ENCODE measurements at places on chromosomes 1 and 21.

GRCh38 chr1:225813214-225813964 is 3.5 kb downstream of the EPHX1 start:
- no peak for DNase-seq

DNA sequence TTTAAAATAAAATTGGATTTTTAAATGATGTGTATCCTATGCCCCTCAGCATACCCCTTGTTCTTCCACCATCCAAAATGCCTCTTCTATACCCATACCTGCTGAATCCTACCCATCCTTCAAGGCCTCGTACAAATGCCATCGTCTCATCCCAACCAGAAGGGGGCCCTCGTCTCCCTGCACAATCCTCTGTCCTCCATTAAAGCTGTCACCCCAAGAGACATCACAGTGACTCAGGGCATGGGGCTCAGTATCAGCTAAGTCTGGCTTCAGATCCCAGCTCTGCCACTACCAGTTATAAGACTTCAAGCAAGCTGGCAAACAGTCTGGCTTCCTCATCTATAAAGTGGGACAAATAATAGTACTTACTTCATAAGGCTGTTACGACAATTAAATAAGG is 23.8 kb downstream of the IGFN1 start:
- DNase-seq, result peak; percentile 4

DNA sequence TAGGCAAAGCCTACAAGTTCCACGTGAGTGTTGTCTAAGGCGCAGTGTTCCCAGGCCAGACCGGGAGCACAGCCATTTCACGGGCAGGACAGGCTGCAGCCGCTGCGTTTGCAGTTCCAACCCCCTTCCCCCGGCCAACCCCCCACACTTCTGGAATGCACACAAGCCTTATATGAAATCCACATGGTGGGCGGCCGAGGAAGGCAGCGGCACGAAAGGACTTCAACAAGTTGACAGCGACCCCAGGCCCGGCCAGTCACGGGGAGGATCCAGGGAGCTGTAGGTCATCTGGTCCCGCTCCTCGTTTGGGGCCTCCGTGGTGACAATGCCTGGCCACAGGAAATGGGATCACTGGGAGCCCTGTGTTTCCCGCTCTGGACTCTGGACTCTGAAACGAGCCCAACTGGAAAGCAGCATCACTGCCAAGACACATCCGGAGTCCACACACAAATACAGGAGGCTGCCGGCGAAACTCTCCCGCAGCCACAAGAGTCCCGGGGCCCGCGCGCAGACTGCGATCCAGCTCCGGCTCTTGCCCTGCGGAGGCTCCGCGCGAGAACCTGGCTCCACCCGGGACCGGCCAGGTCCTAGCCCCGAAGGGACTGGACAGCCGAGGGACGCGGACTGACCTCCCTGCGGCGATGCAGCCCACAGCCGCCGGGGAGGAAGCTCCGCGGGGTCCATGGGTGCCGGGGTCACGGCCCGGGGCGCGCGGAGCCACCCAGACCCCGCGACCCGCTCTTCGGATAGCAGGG is 794 bp downstream of the NID1 start:
- no peak for DNase-seq

GRCh38 chr1:67941746-67942145 is 108.5 kb upstream of the GNG12 start:
- no peak for DNase-seq

DNA sequence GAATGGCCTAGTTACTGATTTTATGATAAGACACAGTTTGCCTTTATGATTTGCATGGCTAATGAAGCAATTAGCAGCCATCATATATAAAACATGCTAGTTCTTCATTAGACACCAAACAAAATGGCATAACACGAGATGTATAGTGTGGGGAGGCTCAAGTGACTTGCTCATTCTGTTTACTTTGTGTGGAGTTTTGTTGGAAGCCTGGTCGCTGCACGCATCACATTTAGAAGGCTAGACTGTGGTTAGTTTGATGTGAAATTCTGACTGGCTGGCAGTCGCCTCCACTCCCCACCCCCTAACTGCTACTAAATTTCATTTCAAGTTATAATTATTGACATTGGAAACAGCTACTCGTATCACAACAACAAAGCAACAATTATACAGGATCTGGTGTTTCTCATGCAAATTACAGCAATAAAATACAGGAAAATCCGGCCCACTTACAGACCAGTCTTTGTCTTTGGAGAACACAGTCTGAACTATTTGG is 356.1 kb downstream of the LMO4 start:
- no peak for DNase-seq

GRCh38 chr1:201606096-201606495 is 67.2 kb downstream of the NAV1 start:
- no peak for DNase-seq

DNA sequence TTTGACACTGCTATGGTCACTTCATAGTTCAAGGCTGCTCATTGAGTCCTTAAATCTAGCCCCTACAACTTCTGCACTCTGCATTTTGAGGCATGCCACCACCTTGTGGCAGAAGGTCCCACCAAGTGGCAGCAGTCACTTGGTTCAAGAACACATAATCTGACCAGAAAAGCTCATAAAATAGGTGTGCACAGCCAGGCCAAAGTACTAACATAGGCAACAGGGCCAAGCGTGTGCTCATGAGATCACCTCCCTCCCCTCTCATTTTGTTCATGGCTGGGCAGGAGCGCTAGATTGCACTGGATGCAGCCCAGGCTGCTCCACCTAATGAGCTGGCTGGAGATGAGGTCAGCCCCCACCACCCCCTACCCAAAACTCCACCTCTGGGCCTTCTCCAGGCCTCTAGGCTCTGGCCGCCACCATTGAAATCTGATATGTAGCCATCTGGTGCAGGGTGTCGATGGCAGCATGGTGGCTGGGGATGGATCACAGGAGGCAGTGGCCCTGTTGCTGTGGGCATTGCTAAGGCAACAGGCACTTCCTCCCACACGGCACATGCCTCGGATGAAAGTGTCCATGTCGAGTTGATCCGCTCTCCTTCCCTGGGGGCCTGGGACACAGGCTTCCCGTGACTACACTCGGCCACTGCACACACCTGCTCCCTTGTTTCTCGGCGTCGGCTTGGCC is 193.2 kb downstream of the TRABD2B start:
- DNase-seq, result no peak

DNA sequence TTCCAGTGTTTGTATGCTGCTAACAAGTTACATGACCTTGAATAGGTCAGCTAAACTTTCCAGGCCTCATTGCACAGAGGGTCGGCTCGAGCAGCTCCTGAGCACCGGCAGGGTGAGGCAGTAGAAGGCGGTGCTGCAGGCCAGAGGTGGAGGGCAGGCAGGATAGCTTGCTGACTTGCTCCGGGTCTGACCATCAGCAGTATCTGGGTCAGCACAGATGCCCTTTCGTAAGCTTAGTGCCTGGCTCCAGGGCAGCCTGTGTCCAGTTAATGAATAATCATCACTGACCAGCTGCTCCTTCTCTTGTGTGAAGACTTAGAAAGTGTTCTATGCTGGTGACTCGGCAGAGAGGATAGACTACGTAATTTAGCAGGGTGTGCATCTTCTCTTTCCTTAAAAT is 6.9 kb downstream of the MAPKAPK2 start:
- no peak for DNase-seq

- DNase-seq, result no peak
Measured at GRCh38 chr1:236021424-236022135, 43.3 kb downstream of the NID1 start.
